ENCODE measurements at places on chromosomes 16 and 17.
A peak's percentile ranks its signal among the peaks of the same experiment; 100 is the strongest.

- no peak for DNase-seq
Measured at GRCh38 chr16:60852635-60853034, 1183.6 kb downstream of the CDH8 start.

DNA sequence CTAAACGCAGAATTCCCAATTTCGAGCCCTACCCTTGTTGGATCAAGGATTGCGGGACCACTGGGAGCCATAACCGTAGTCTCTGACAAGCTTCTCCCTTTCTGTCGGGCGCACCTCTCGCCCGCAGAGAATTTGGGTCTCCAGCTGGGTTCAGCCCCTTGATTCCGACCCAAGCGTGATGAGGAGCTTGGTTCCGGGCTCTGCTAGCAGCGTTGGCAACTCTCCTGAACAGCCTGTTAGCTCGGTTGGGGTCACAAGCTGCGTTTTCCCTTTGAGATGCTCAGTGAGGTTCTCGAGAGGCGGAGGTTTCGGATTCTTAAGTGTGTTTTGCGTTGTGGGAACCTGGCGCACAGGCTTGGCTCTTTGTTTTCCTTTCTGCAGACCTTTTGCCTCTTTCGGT is 655 bp downstream of the ATXN1L start:
- DNase-seq: no peak

DNA sequence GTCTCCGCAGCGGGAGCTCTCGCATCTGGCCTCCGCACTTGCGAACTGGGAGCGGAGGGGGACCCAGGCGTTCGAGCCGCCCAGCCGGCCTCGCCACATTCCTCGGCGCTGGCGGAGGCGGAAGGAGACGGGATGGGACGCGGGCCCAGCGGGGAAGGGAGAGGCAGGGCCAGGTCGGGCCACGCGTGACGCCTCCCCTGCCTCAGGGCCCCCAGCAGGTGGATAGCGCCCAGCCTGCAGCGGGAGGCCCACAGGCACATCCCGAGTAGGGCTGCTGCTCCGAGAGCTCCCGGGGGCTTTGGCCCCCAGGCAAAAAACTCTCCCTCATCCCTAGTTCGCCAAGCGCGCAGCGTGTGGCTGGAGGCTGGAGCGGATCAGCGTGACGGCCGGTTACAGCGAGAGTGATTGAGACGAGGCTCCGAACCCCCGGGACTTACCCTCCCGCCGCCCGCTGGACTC is 800 bp downstream of the PLEKHH3 start:
- no peak for DNase-seq

DNA sequence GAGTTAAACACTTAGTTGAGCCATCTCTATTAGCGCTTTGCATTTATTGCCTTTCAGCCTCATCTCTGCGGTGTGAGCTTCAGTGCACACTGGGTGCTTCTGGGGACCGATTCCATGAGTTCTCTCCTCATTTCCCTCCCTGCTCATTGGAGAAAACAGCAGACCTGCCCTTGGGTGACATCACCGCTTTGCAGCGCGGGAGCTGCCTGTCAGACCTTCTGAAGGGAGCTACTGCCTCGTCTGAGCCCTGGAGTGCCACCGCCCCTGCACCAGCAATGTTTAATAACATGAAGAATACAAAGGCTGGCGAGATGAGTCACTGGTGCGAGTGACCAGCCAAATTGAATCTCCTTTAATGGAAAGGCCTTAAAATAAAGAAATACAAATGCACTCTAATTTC is 30.2 kb upstream of the CPPED1 start:
- DNase-seq: no peak

DNA sequence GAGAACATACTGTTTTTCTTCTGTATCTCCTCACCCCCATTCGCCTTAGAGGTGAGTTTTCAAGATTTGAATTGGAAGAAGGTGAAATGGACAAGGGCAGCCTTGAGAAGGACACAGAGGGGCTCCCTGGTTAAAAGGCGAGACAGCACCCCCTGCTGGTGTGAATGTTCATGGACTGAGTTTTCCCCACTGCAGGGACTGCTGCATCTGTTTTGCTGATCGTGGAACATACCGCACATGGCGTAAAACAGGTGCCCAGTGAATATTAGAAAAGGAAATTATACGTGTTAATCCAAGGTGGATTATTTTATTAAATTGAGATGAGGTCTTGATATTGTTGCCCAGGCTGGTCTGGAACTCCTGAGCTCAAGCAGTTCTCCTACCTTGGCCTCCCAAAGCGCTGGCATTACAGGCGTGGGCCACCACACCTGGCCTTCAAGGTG is 54.5 kb downstream of the NDE1 start:
- peak; percentile 62 for DNase-seq

DNA sequence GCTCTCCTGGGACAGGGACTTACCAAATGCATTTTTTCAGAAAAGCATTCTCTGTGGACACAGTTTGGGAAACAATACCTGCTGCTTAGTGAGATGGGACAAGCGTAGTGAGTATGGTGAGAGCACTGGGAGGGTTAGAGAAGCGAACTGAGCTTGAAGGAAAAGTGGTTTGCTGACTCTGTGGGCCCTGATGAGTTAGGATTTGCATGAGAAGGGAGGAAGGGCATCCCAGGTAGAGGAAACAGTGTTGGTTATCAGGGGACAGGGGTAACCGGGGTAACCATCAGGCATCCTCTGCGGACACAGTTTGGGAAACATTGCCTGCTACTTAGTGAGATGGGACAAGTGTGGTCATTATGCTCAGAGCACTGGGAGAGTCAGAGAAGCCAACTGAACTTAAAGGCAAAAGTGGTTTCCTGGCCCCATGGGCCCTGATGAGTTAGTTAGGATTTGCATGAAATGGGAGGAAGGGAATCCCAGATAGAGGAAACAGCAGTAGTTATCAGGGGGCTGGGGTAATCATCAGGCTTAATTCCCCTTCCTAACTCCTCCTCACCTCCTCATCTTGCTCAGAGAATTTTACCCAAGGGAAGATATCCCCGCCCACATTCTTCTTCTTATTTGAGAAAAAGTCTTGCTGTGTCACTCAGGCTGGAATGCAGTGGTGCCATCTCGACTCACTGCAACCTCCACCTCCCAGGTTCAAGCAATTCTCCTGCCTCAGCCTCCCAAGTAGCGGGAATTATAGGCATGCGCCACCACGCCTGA is 319.3 kb downstream of the RBFOX1 start:
- no peak for DNase-seq

- DNase-seq: no peak
Measured at GRCh38 chr17:51536627-51537026, 276.3 kb downstream of the UTP18 start.

- DNase-seq: no peak
Measured at GRCh38 chr17:8820311-8821010, 21.3 kb upstream of the MFSD6L start.

GRCh38 chr17:45756266-45756991 is 27.7 kb upstream of the CRHR1 start:
- no peak for DNase-seq

DNA sequence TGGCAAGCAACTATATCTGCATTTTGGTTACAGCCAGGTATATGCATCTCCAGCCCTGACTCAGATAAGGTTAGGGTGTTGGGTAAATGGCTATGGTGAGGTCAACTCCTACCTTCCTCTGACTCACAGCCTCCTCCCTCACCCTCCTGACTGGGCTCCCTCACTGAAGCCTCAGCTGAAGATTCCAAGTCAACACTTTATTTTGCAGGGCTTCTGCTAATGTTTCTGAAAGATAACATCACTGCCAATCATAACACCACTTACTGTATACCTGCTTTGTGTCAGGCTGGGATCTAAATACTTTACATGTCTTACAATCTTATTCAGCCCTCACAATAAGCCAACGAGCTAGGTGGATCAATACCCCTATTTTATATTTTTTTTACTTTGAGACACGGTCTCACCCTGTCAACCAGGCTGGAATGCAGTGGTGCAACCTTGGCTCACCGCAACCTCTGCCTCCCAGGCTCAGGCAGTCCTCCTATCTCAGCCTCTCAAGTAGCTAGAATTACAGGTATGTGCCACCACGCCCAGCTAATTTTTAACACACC is 47.8 kb upstream of the GCSH start:
- DNase-seq: no peak

- DNase-seq: no peak
Measured at GRCh38 chr16:64983963-64984362, 137.9 kb downstream of the CDH11 start.

- DNase-seq: no peak
Measured at GRCh38 chr16:78628461-78629045, 529.1 kb downstream of the WWOX start.

GRCh38 chr16:56094231-56094630 is 97.1 kb upstream of the GNAO1 start:
- no peak for DNase-seq

DNA sequence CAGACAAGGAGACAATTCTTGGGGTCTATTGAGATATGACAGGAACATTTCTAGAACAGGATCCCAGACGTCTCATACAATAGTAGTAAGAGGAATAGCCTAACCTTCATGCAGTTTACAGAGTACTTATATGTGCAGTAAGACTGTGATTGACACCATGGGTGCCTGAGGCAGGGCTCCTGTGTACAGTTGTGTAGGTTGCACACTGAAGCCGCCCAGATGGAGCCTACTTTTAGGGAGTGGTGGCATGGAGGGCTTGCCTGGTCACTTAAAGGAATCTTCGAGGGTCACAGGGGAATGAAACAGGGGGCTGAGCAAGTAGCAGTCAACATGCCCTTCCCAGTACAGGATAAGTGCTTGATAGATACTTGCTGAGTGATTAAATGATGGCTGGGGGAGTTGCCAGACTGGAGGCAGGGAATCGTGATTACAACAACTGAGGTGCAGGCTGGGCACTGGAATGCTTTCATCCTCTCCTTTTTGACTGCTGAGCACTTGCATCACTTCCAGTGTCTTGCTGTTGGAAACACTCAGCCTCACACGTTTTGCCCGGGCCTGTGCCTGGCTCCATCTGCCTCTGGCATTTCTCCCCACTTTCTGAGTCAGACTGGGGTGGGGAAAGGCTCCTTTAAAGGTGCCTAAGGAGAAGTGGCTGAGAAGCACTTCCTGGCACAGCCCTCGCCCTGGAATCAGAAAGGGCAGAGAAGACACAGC is 71.0 kb downstream of the COPRS start:
- DNase-seq: no peak

- DNase-seq: no peak
Measured at GRCh38 chr17:48663134-48663924, 37.2 kb upstream of the HOXB9 start.

- DNase-seq: peak; percentile 58
Measured at GRCh38 chr16:80583466-80583865, 42.7 kb downstream of the DYNLRB2 start.

DNA sequence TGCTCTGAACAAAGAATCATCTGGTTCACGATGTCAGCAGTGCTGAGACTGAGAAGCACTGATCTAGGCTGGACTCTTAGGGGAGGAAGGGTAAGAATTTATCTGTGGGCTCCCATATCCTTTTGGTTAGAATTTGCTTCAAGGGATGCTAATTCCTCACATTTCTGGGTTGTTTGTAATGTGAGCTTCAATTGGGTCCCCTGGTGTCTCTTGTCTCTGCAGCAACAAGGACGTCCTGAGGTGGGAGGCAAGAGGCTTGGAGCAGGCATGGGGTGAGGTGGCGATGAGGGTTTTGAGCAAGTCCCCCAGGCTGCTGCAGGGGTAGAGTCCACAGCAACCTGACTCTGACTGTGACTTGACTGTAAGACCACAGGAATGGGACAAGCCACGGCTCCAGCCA is 213.8 kb upstream of the NLRP1 start:
- no peak for DNase-seq

- DNase-seq: no peak
Measured at GRCh38 chr16:81618661-81619060, 160.4 kb upstream of the PLCG2 start.

DNA sequence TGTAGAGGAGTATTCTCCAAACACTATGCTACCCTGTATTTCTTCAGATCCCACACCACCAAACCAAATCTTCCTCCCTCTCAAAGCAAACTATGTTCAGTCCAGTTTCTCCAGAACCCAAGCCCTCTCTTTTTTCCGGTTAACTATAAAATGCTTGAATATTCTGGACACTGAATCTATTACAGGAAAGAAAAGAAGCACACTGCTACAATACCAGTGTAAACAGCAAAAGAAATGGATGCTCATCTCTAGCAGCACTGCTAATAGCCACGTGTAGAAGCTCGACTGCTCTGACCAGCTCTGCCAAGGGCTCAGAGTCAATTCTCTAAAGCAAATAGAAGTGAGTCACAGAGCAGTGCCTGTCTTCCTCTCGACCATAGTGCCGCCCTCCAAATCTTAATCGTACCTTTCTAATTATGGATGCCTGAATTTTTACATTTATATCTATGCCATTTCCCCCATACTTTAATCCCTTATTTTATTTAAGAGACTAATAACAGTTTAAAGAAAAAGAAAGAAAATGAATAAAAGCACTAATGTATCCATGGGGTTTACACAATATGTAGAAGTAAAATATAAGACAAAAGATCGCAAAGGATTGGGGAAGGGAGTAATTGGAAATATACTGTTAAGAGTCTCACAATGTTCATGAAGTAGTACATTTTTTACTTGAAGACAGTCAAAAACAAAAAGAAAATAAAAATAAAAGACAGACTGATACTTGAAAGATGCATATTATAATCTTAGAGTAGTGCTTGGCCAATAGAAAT is 154.5 kb downstream of the PARN start:
- no peak for DNase-seq

- DNase-seq: no peak
Measured at GRCh38 chr17:40555296-40556190, 9.7 kb downstream of the CCR7 start.

DNA sequence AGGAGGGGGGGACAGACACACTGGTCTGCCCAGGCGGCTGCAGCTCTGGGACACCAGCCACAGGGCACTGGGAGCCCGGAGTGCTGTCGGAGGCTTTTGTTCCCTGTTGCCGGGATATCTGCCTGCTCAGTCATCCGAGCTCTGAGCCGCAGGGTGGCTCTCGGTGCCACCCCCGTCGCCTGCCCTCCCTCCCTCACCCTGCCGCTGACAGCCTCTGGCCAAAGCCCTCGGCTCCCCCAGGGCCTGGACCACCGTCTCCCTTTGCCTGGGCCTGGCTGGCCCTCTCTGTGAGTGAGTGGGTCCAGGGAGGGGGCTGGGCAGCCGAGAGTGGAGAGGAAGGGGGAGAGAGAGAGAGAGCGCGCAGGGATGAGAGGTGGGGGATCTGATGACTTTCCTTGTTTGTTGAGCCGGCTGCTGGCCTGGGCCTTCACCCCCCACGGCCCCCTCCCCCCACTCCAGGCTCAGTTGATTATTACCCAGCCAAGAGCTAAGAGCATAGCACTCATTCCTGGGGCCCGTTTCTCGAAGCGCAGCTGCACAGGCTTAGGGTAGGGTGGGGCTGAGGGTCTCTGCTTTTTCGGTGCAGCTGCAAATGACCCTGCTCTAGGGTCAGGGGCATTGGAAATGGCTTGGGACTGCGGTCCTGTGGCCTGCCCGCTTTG is 2.7 kb downstream of the FOXJ1 start:
- DNase-seq: no peak

GRCh38 chr17:58172369-58173071 is 5.7 kb downstream of the OR4D2 start:
- DNase-seq: peak; percentile 17

GRCh38 chr16:72878301-72879269 is 169.3 kb downstream of the ZFHX3 start:
- DNase-seq: no peak

DNA sequence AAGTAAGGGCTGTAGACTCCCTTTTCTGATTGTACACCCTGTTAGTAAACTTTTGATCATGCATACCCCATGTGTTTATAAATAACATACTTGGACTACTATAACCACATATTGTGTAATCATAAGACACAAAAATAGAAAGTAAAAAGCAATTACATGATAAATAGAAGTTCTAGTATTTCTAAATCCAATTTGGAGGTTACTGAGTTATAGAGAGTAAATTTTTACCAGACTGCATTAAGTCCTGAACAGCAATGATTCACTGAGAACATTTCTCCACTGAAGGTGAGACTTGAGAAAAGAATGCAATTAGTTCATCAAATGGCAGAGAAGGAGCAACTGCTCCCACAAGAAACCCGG is 7.7 kb upstream of the TBKBP1 start:
- no peak for DNase-seq
